Tibial nerve (tissue), 4 donors: ENCODE measurements at places on chromosomes 3 and 15.

DNA sequence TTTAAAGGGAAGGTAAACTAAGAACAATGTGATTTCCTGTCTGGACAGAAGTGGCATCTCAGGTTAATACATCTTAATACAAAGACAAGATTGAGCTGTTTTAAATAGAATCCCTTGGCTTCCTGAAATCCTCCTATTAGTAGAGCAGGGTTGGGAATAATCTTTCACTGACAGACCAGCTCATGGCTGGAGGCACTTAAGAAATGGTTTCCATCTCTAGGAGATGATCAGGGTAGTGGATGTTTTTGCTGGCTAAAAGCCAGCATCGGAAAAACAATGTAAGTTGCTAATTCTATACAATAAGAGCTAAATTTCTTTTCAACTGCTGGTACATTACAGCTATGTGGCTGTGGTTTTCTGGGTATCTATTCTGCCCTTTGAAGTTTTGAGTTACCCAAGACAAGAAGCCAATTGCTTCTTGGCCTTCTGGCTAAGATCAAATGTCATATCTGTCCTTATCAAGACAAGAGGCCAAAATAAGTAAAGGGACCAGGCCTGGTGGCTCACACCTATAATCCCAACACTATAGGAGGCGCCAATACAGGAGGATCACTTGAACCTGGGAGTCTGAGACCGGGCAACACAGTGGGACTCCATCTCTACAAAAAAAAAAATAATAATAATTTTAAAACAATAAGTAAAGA lies 49.6 kb downstream of the SHQ1 start:
- no peak for DNase-seq

- no peak for DNase-seq
Observed at GRCh38 chr15:74302821-74303359, 64.6 kb downstream of the CYP11A1 start.

DNA sequence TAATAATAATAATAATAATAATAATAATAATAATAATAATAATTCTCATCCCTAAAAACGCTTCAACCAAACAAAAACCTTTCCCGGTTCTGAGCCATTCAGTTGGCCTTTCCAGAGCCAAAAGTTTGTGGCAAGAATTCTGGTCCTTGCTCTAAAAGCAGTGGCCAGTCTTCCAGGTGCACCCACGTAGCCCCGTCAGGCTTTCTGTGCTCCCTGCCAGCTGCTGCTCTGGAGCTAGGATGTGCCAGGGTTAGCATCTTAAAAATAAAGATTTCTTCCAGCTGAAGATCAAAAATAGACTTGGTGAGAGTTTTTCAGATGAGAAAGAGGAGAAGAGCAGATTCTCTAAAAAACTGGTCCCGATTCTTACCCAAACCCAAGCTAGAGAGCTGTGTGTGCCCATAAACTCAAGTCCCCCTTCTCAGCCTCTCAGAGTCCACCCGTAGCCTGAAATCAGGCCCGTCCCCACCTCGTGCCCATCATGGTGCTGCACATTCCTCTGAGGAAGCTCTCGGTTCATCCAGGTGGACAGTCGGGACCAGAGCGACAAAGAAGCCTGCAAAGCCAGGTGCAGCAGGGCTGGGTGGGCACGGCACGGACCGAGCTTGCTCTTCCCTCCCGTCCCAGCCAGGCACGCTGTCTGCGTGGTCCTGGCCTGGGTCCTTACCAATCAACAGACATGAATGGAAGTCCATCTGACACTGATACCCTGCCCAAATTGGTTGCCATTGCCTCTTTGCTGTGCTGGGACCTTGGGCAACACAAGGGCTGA lies 155.6 kb downstream of the LRRC28 start:
- no peak for DNase-seq

DNA sequence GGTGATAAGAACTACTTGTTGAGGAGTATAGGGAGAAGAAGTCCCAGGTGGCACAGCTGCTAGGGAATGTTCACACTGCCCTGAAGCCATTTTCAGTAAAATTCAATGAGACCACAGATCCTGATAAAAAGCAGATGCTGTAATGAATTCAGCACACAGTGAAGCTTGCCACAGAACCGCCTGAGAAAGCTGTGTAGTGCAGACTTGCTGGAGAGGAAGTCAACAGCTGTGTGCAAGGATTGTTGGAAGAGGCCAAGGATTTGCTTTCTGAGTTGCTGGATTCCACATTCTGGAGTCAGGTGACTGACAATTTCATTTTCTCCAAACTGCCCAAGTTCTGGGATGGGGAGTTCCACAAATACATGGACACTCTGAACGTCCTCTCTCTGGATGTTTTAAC lies 70.9 kb downstream of the ANP32A start:
- DNase-seq: no peak

DNA sequence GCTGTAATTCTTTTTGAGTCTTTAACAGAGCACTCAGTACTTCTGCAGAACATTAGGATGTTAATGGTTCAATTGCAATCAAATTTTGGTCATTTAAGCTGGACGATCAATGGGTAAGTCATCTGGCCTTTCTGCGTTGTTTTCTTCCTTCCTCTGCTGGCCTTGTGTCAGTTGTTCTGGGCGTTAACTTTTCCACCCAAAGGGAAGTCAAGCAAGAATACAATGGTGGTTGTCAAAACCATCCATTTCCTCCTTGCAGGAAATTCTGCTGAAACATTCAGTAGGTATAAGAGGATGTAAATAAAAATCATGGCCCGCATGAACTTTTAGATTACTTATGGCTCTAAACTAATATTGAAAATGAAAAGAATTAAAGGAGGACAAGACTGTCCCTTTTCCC lies 584.0 kb downstream of the GRM7 start:
- no peak for DNase-seq
